ENCODE measurements at places on chromosomes 12 and 14.

DNA sequence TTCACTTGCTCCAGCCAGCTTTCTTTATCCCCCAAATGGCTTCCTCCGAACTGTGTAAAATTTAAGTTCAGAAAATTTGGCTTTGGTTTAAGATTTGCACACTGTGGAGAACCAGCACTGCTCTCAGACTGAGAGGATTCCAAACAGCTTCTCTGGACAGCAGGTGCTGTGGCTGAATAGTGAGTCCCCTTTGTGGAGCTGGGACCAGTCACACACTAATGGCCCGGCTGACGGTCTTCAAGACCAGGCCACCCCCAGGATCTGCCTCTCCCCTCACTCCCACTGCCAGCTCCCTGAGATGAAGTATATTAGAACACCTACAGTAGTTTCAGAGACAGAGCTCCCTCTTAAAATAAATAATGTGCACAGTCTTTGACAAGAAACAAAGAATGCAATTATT lies 267.3 kb downstream of the BCAT1 start:
- no peak for DNase-seq

DNA sequence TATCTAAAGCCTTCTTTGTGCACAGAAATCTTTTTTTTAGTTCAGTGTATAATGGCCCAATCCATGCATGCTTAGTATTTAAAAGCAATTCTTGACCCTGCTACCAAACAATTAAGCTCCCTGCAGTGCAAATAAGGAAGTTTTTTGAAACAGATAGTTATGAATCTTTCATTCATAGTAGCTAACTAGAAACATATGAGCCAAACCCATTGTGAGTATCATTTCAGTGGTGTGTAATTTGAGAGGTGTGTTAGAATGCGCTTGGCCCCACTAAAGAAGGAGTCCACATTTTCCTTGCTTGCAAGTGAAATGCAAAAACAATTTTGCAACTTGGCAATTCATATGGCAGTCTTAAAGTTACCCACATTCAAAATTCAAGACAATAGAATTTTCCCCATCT lies 14.4 kb downstream of the EPS8 start:
- no peak for DNase-seq

GRCh38 chr14:70934502-70935134 lies 27.4 kb downstream of the PCNX1 start:
- no peak for DNase-seq

- no peak for DNase-seq
Measured at GRCh38 chr14:75083271-75083670, 13.8 kb downstream of the ZC2HC1C start.

DNA sequence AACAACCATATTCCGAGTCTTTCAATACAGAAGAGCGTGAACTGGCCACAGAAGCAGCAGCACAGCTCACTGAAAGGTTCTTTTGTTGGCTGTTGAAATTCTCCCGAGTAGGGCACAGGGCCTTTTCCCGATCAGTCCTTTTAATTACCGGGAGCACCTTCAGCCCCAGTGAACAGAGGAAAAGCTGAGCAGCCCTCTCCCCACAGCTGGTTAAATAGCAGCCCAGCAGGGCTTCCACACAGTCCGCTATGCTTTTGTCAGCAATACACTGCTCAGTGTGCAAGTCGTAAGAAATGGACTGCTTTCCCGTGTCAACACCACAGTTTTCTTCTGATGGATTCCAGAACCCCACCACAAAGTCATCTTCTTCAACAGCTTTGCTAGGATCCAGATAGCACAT lies 61.3 kb downstream of the DICER1 start:
- no peak for DNase-seq

GRCh38 chr14:58280954-58281787 lies 17.2 kb upstream of the ARID4A start:
- peak; percentile 84 for DNase-seq
